ENCODE measurements at places on chromosomes 11 and 22.

DNA sequence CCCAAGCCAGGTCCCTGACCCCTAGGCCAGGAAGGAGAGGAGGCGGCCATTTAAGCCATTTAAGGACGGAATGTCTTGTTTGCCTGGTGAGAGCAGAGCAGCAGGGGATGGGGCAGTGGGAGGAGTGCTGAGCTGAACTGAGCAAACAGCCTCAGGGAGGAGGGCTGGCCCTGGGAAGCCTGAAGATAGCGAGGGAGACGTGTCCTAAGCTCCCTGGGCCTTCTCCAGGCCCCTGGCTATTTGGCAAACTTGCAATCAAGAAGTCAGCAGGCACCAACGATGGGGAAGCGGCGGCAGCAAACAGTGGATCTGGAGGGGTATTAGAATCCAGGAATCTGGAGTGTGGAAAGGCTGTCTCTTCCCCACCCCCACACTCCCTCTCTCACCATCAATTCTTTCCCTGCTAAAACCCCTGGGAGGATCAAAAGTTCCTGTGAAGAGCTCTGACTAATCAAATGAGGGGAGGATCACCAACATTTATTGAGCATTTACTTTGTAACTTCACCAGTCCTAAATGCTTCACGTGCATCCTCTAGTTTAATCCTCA lies 8.8 kb downstream of the BCL9L start:
- DNase-seq, result no peak

DNA sequence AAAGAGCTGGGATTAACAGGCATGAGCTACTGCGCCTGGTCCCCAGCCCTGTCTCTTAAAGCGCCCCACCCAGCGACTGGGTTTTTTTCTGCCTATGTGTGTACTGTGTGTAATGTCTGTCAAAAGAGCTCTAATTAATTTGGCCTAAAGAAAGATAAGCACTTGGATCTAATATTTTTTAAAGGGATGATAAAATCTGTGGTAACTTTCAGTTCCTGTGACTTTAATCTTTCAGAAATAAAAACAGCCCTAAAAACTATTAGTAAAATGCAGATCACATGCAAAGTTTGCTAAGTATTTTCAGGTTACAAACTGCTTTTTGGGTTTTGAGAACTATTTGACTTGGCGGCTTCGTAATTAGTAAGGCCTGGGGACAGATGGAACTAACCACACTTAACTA lies 1358.7 kb downstream of the LRRC4C start:
- no peak for DNase-seq

DNA sequence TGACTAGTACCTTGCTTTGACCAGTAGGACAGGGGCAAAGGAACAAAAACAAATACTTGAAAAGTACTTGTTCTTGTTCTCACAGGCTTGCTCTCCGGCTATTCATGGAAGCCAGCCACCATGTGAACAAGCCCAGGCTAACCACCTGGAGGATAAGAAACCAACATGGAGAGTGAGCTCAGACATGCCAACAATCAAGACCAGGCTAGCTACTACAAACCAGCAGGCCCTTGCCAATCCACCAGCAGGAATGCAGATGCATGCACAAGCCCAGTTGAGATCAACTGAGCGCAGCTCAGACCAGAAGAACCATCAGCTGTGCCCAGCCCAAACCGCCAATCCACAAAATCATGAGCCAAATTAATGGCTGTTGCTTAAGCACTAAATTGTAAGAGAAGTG lies 180.1 kb upstream of the ISX start:
- DNase-seq, result no peak

DNA sequence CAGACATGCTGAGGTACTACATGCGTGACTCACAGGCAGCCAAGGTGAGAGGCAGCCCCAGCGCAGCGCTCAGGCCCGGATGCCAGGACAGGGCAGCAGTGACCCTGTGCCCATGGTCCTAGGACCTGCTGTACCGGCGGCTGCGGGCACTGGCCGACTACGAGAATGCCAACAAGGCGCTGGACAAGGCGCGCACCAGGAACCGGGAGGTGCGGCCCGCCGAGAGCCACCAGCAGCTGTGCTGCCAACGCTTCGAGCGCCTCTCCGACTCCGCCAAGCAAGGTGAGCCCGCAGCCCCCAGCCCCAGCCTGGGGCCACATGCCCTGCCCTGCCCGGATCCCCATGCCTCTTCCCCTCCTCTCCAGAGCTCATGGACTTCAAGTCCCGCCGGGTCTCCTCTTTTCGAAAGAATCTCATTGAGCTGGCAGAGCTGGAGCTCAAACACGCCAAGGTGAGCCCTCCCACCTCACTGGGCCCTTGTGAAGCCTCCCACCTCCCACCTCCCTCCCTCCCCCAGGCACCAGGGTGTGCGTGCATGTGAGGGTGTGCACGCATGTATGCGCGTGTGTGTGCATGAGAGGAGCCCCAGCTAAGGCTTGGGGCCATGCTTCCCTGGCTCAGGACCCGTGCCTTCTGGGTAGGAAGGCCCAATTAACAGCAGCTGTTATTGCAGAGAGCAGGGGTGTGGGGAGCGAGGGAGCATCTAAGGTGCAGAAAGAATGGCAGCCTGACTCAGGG lies 5.3 kb downstream of the CFL1 start:
- DNase-seq, result no peak

DNA sequence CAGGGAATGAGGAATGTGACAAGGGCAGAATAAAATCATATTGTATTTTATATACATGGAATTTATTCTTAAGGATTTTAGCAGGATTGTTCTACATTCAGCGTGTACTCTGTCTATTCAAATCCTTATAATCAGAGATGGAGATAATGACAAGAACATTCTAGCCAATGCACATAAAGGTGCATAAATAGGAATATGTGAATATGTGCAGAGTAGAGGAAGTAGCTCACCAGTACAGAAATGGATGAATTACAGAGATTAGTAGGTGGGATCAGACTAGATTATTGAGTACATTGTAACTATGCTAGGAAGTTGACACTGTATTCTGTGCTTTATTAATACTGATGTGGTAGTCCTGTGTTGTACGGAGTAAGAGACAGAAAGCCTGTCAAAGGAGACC lies 1308.8 kb downstream of the FAM181B start:
- DNase-seq, result no peak

DNA sequence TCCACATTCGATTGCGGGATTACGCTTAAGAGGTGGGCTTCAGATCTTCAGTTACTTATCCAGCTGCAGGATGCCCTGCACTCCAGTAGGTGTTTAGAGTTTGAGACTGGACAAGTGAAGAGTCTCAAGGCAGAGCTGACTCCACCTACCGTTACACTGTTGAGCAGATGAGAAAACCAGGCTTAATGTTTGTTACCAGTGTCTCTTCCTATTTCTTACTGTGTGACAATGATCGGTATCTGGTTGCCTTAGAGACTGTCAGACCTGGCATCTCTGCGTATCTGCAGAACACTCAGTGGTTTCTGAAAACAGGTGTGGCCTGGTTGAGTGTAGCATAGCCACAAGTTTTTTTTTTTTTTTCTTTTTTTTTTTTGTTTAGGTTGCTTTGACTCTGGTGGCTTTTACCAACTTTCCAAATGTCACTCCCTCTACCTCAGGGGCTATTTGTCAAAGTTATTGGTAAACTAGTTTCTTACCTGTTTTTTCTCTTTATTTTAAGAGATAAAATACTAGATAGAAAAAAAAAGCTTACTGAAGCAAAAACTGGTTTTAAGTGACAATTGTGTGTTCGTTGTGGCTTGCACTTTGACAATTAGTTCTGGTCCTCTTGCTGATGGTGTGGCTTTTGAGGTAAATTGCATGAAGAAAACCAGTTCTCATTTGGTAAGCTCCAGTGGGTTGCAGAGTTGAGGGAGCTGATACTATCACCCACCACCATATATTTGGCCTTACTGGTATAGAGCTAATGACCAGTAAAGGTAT lies 284.8 kb downstream of the ETS1 start:
- DNase-seq, result peak; percentile 33

GRCh38 chr11:58575377-58576020 lies at the start of gene LPXN:
Gene LPXN (minus strand): TSS chr11:58575856. CDS start chr11:58575772, 84 bp downstream.
- DNase-seq, result peak; percentile 68

- no peak for DNase-seq
Measured at GRCh38 chr11:6538945-6539344, 41.9 kb downstream of the DNHD1 start.

DNA sequence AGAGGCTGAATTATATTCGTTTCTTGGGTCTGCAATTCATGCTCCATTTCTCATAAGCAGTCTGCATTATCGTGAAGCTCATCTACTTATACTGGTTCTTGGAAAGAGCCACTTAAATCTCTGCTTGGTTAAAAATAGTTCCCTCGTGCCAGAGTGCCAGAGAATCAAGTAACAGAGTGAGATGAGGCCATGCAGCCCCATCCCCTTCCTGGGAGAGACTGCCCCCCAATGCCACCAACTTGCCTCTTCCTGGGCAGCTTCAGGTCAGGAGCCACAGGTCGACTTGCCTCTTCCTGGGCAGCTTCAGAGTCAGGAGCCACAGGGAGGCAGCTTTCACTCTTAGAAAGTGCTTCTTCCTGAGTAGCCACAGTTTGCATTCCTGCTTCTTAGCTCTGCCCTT lies 223.9 kb upstream of the ZBED5 start:
- DNase-seq, result no peak

DNA sequence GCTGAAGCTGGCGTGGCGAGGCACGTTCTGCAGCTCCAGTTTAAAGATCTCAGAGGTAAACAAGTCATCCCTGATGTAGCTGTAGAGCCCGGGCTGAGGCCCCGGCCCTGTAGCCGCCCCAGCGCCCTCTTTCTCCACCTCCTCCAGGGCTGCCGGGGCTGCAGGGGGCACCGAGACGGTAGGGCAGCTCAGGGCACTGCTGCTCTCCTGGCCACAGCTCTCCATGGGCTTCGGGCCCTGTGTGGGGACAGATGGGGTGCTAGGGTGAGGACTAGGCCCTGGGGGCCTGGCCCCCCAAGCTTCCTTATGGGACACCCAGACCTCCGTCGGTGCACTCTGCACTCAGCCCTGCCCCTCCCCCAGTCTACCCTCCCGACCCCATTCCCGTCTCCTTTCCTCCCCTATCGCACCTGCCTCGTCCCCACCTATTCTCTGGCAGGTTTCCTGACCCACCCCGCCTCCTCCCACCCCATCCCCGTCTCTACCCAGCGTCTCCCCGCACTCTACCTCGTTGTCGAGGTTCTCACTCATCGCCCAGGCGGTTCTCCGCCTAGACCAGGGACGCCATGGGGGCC lies 559 bp downstream of the RANBP1 start:
- no peak for DNase-seq

DNA sequence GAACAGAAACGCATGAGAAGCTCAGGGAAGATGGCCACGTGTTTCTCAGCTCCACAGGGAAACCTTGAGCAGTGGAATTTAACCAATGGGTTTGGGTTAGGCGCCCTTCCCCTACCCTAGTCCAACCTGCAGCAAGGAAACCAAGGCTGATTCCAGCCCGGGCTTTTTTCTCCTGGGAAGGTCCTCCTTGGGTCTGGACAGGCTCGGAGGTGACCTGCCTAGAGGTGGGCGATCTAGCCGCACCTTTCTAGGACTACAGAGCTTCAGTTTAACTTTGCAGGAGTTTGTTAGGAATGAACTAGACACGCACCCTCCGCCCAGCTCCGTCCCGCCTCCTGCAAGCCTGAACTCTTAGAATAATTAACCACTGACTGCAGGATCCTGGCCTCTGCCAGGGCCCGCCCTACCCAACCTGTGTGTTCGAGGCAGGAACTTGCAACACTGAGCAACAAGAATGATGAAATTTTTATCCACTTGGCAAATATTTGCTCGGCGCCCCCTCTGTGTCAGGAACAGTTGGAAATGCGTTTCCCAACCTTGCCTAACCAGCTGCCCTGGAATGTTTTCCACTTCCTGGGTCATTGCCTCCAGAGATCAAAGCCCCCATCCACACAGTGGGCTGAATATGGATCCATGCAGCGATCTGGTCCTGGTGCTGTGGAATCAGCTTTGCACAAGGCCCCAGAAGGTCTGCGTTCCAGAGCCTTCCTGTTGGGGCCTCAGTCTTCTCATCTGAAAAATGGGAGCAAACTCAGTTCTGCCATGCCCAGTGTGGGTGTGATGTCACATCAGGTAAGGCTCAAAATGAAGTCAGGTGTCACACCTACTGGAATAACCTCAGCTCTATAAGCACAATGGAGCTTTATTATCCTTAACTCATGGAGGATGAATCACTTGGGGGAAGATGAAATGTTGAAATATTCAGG lies 13.3 kb downstream of the MPST start:
- DNase-seq, result no peak
